ENCODE measurements at places on chromosomes 1 and 21. TPM values are rescaled to one million over a fixed set of nuclear protein-coding genes. Genes with fewer than 3 reads are reported as not detected.

The MFAP2 gene
- 31.0 TPM for total RNA-seq

The RAVER2 gene
- 11.8 TPM for total RNA-seq

The OR2T11 gene
- not detected for total RNA-seq

The CAPN8 gene
- total RNA-seq: 3.0 TPM

The VWA1 gene
- total RNA-seq: 227 TPM

The OR2G3 gene
- not detected for total RNA-seq

The MEX3A gene
- total RNA-seq: 3.3 TPM

The LCK gene
- 1.3 TPM for total RNA-seq

The CYP4A22 gene
- not detected for total RNA-seq

The NCF2 gene
- 2.1 TPM for total RNA-seq

The TSACC gene
- total RNA-seq: not detected

The CFHR5 gene
- total RNA-seq: not detected

The HAO2 gene
- not detected for total RNA-seq

The LIN28A gene
- total RNA-seq: not detected

The SH2D5 gene
- not detected for total RNA-seq

The PRPF38B gene
- 18.9 TPM for total RNA-seq

The CCDC24 gene
- total RNA-seq: 14.3 TPM

The RGS13 gene
- not detected for total RNA-seq

The SPATA45 gene
- not detected for total RNA-seq

The VHLL gene
- 1.1 TPM for total RNA-seq

The CRABP2 gene
- total RNA-seq: 27.3 TPM

The NPHS2 gene
- not detected for total RNA-seq

The DENND2D gene
- 37.2 TPM for total RNA-seq

The COL18A1 gene
- 56.2 TPM for total RNA-seq

The RAP1GAP gene
- total RNA-seq: 36.1 TPM

The PKP1 gene
- total RNA-seq: 82.9 TPM

The KIF2C gene
- 3.5 TPM for total RNA-seq

The RAB42 gene
- total RNA-seq: 0.34 TPM

The SPATA1 gene
- total RNA-seq: 0.05 TPM

The SNX7 gene
- total RNA-seq: 19.4 TPM

The LDLRAD1 gene
- 3.3 TPM for total RNA-seq

The DMRTA2 gene
- total RNA-seq: 1.1 TPM

The AHCYL1 gene
- total RNA-seq: 51.5 TPM

The TGFB2 gene
- total RNA-seq: 7.8 TPM

The MAD2L2 gene
- total RNA-seq: 37.3 TPM

The DPH2 gene
- 25.4 TPM for total RNA-seq

The SPRR2A gene
- not detected for total RNA-seq

The HPCAL4 gene
- total RNA-seq: not detected

The ADSS2 gene
- total RNA-seq: 43.2 TPM
